Uterus (tissue), 4 donors: ENCODE measurements at places on chromosomes 2 and 18. TPM values are rescaled to one million over a fixed set of nuclear protein-coding genes. Genes with fewer than 3 reads are reported as not detected.

Gene SLC66A2
- total RNA-seq = 27.7 TPM

GRCh38 chr2:46146866-46147502 lies 150.2 kb upstream of the EPAS1 start:
- no peak for DNase-seq

DNA sequence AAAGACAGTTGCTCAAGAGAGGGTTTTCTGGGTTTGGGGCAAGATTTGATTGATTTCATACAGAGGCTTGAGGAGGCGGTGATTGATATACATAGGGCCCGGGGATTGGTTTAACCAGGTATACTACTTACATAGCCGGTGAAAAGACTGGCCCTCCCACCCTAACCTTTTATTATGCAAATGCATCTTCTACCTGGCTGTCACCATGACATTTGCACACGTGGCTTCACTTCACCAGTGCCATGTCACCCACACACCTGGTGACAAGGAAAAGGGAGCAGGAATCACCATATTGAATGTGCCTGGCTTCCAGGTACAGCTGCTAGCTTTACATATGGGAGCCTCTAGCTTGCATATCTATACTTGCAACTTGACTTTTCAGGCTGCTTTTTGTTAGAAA lies 9.7 kb downstream of the ERMN start:
- no peak for DNase-seq

DNA sequence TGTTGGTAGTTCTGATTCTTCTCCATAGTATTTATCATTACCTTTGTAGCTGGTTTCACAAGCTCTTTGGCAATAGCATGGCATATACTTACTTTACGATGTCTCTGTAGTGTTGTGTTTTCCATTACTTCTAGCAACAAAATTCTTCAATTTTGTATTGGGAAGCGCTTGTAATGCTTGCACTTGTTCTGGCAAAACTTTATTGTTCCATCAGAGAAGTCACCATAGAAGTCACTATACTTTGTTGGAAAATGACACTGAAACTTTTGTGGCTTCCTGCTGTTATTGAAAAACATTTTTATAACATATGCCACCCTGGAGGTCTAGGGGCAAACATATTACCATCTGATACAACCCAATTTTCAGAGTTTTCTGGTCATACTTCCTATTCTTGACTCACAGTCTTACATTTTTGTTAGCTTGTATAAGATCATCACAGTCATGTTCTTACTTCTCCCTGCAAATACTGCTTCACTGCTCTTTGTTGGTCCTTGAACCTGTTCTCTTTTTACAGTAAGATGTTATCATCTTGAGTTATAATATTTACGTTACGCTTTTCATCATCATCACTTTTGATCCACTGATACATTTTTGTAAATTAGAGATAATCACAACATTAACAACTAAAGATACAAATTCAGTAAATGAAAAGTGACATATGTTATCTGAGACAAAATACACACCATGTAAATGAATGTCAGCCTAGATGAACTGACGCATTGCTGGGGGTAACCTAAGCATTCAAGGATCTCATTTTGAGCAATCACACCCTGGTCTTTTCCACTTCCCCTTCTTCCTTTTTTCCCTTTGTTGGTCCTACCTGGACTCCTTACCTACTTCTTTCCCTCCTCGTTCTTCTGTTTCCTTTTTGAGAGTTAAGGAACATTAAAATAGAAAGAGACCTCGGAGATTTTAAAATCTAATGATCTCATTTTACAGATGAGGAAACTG lies 33.3 kb upstream of the CXCR4 start:
- no peak for DNase-seq

DNA sequence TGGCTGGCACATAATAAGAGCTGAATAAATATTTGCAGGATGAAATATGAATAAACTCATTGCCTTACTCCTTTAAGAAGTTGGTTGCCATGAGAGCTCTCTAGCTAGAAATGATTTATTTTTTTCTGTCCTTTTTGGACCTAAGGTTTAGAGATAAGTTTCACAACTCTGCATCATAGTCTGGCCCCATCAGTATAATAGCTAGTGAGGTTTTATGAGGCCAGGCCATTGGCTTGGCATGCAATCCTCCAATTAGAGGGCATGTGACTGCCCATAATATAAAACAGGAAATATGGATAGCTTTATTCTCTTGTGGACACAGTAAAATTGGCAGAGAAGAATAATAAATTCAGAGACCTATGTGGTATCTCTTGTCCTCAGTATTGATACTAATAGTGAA lies 26.2 kb upstream of the INSIG2 start:
- no peak for DNase-seq

- no peak for DNase-seq
Observed at GRCh38 chr2:102425441-102426132, 2.6 kb downstream of the IL18RAP start.
